ENCODE measurements at places on chromosomes 4 and X.

DNA sequence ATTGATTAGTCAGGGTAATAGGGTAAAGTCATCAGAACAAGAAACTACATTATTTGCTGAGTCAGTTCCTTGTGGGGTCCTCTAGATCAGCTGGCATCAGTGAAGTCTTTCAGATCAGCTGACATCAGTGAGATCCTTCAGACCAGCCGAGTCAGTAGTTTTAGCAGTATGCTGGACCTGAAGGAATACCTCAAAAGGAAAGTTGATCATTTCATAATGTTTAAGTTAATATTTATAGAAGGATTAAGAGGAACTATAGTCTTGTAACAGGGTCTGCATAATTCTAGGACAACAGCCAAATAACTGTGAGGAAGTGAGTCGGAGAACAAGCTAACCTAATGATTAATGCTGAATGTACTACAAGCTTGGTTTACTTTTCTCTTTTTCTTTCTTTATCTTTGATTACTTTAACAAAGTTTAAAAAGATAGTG is 958 bp upstream of the UGT2B7 start:
- no peak for DNase-seq

GRCh38 chr4:188727746-188728145 is 588.5 kb downstream of the TRIML1 start:
- no peak for DNase-seq

DNA sequence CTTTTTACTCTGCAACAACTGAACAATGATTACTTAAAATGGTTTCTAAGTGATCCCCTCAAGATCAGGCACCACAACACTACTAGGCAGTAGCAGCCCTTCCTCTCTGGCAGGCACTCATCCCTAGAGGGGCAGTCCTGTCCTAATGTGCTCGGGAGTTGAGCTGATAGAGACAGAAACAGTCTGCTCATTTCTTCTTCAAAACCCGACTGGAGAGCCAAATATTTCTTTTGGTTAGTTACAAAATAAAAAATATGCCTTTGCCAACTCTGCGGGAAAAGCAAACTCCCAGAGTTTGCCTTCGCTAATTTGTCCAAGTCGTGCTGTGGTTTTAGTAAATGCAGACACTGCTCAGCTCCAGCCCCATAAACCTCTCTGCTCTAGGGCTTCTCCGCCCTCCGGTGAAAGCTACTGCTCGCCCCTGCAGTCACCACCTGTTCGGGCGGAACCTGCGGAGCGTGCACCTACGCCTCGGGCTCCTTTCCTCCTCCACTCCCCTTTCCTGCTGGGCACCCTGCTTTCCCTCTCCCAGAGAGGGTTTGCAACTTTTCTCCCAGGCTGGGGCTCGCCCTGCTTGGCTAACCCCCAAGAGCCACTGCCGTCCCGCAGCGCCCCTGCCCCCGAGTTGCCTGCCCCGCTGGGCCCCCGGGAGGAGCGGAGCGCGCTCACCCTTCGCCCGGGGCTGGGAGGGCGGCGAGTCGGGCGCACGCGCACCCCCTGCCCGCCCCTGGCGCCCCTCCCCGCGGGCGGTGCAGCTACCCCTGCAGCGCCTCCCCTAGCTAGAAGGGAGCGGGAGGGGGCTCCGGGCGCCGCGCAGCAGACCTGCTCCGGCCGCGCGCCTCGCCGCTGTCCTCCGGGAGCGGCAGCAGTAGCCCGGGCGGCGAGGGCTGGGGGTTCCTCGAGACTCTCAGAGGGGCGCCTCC is at the start of gene NPNT:
Gene NPNT, plus strand, starts transcription at position 812 of the 923 bp plus-strand sequence. CDS start 182 bp downstream, outside the sequence.
- peak; percentile 45 for DNase-seq

DNA sequence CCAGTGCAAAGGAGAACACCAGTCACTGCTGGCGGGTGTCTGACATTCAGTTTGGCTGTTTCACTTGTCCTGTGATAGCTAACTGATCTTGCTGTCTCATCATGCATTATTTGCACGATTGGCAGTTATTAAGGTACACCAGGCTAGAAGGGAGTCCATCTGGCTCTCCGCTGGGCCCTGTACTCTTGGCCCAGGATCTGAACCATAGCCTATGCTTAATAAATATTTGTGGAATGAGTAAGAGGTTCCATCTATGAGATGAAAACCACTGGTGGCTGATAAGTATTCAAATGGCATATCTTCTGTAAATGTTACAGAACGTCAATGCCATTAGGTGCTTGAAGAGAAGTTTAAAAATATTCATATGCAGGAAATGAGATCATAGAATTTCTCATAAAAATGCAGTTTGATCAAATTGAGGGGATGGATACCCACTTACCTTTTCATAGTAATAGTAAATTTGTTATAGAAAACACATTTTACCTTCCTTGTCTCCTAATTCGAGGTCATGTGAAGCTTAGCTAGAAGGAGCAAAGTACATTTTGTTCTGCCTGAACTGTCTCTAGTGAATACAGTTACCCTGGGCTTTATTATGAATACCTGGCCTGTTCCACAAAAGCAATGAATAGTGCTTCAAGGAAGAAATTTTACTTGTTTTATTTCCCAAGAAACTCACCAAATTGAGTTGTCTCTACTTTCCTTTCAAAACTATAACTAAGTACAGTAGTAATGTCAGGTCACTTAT is 213.5 kb downstream of the CBR4 start:
- no peak for DNase-seq

- no peak for DNase-seq
Measured at GRCh38 chrX:71214604-71215337, 8.3 kb upstream of the GJB1 start.

GRCh38 chrX:154383359-154384283 is 4.5 kb downstream of the EMD start:
- DNase-seq, result no peak

DNA sequence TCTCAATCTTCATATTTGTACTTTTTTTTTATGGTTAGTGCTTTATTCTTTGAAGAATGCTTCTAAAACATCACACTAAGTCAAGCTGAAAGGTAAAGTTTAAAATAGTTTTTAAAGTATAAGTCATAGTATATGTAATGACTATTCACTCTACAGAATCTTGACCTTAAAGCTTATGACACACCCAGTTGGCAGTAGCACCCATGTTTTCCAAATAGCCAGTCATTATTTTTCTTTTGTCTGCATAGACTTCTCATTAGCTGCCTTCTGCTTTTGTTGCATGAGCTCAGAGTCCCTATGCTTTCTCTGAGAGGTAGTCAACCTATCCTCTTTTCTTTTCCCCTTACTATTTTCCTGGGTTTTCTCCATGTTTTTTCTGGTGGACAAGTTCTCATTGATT is 231.5 kb downstream of the PCDH18 start:
- no peak for DNase-seq

- DNase-seq, result no peak
Measured at GRCh38 chrX:47175588-47175980, 18.0 kb upstream of the UBA1 start.

- DNase-seq, result peak; percentile 15
Measured at GRCh38 chrX:54045563-54046228, 1.4 kb upstream of the PHF8 start.

- DNase-seq, result no peak
Measured at GRCh38 chr4:153735906-153736461, 23.8 kb downstream of the RNF175 start.

DNA sequence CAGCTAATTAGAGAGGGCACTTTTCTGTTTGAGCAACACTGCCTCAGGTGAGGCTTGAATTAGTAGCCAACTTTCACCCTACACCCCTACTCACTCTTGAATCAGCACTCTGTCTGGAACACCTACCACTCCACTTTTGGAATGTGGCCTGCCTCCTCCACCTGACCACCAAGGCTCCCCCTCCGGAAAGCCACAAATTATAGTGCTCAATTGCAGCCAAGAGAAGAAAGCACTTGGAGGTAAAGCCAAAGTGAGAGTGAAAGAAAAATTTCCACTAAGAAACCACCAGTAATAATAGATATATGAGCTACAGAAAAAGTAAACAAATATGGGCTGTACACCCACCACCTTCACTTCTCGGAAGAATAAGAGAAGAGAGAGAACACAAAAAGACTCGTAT is 41.1 kb downstream of the PPP3CA start:
- no peak for DNase-seq

GRCh38 chr4:6331018-6331417 is 61.4 kb downstream of the WFS1 start:
- no peak for DNase-seq

DNA sequence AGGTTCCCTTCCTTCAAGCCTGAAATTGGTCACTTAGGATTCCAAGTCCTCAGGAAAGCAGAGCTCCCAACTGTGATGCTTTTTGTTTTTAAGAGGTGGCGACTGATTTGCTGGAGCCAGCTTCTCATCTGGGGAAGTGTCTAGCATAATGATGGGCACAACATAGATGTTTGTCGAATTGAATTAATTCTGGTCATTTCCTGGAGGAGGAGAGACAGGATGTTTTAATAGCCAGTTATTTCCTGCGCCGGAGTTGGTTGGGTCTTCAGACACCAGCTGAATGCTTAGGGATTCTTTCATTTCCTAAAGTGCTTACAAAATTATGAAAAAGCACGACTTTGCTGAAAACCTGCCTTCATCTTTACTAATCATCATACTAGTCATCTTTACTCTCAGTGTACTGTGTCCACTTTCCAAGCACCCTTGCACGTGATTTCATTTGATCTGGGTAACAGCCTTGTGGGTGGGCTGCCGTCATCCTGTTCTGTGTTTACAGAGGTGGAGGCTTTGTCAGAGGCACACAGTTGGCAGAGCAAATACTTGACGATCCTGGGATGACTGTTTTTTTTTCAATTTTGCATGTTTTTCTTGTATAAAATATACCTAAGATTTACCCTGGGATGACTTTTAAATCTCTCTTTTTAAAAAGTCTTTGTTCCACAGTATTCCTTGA is 49.5 kb downstream of the RGS12 start:
- no peak for DNase-seq

- DNase-seq, result no peak
Measured at GRCh38 chr4:21543514-21543913, 405.1 kb downstream of the KCNIP4 start.

GRCh38 chr4:74632634-74633033 is 161.7 kb downstream of the BTC start:
- no peak for DNase-seq

- no peak for DNase-seq
Measured at GRCh38 chrX:9343971-9344370, 120.9 kb upstream of the TBL1X start.

GRCh38 chr4:84569009-84569408 is 13.9 kb upstream of the CDS1 start:
- DNase-seq, result no peak

DNA sequence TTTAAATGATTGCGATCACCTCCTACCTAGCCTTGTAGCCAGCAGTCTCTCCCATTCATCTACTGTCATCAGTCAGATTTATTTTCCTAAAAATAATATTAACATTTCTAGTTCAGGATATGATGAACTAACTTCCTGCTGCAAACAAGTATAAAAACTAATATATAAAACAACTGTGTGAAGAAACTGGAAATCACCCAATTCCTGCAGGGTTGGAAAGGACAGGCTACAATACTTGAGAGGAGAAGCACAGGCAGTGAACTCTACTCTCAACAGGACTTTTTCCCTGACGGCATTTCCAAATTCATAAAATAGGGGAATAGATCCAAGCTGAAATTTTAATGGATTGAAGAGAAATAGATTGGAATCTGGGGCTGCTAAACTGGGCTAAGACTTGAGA is 14.2 kb upstream of the BBS12 start:
- DNase-seq, result no peak

DNA sequence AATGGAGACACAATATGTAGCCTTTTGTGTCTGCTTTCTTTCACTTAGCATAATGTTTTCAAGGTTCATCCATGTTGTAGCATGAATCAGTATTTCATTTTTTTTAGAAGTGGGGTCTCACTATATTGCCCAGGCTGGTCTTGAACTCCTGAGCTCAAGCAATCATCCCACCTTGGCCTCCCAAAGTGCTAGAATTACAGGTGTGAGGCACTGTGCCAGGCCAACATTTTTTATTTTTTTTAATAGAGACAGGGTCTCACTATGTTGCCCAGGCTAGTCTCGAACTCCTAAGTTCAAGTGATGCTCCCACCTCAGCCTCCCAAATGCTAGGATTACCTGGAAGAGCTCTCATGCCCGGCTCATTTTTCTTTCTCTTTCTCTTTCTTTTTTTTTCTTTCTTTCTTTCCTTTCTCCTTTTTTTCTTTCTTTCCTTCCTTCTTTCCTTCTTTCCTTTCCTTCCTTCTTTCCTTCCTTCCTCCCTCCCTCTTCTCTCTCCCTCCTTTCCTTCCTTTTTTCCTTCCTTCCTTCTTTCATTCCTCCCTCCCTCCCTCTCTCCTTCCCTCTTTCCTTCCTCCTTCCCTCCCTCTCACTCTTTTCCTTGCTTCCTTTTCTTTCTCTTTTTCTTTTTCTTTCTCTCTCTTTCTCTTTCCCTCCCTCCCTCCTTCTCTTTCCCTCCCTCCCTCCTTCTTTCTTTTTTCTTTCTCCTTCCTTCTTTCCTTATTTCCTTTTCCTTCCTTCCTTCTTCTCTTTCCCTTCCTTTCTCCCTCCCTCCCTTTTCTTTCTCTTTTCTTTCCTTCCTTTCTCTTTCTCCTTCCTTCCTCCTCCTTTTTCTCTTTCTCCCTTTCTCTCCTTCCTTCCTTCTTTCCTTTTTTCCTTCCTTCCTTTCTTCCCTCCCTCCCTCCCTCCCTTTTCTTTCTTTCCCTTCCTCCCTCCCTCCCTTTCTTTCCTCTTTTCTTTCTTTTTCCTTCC is 10.1 kb upstream of the RPL39 start:
- no peak for DNase-seq

DNA sequence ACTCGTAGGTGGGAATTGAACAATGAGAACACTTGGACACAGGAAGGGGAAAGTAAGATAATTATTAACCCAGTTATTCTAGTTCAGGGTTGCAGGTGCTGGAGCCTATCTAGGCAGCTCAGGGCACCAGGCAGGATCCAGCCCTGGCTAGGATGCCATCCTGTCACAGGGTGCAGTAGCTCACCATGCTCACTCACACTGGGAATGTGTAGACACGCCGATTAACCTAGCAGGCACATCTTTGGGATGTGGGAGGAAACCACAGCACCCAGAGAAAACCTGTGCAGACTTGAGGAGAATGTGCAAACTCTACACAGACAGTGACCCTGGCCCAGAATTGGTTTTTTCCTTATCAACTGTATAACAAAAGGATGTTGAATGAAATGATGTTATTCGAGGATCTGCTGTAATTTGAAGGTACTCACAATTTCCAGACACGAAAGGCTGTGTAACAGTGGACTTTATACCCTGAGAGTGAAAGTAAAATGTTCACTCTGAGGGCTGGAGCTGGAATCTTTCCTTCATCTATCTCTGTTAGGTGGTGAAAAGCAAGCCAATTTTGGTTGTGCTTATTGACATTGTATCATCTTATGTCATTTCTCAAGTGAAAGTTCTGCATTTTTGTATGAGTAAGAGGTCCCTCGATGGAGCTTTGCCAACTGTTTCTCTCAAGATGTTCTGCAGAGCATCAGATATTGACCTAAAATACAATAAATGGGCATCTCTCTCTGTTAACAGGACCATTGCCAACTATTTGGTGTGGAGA is 78.8 kb downstream of the PHEX start:
- DNase-seq, result no peak

- no peak for DNase-seq
Measured at GRCh38 chr4:120718979-120719566, 203.5 kb downstream of the PRDM5 start.

Data from NCI-H2081 treated with DMSO at 0.1 percent for 48 hours (cell line).